Vagina (tissue), 2 donors: ENCODE measurements at places on chromosomes 16 and 17. TPM values are rescaled to one million over a fixed set of nuclear protein-coding genes. Genes with fewer than 3 reads are reported as not detected.

DNA sequence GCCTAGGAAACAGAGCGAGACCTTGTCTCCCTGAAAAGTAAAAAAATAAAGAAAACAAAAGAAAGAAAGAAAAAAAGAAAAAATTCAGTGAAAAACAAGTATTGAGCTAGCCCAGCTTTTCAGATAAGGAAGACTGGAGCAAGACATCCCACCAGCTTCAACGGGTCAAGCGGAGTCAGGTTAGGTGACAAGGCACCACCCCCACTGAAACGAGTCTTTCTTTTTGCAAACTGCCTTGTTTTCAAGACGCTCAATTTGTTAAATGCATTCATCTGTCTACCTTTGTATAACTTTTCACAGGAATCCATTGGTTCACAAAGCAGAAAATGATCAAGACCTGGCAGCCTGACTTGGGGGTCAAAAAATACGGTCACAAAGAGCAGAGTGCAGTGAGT lies 10.7 kb upstream of the AXIN2 start:
- no peak for DNase-seq
- H3K27me3 ChIP-seq: no peaks in the 10 kb centered on the region
- H3K36me3 ChIP-seq: no peaks in the 10 kb centered on the region
- no peak overlapping the region for H3K27ac ChIP-seq
- H3K4me1 ChIP-seq: no peaks in the 10 kb centered on the region

- no peaks in the 10 kb centered on the region for H3K36me3 ChIP-seq
- H3K4me3 ChIP-seq: no peak overlapping the region
- no peaks in the 10 kb centered on the region for H3K27me3 ChIP-seq
These were observed 4.6 kb upstream of the NPIPB2 start for GRCh38 chr16:11946433-11946832.

GRCh38 chr16:85479972-85480726 lies 133.0 kb upstream of the GSE1 start:
- H3K27me3 ChIP-seq: no peaks in the 10 kb centered on the region
- H3K4me1 ChIP-seq: peaks cover 17% of the 10 kb centered on the region
- H3K36me3 ChIP-seq: no peaks in the 10 kb centered on the region
- no peak overlapping the region for H3K4me3 ChIP-seq

Gene SLC16A11
- not detected for total RNA-seq
